Activated naive CD8-positive, alpha-beta T cell treated with anti-CD3 and anti-CD28 coated beads, Interleukin-2, amount 10 ng/mL, durations not matched to agents 7 days and 5 days (primary cell): ENCODE measurements at places on chromosomes 7 and 10. TPM values are rescaled to one million over a fixed set of nuclear protein-coding genes. Genes with fewer than 3 reads are reported as not detected.
A peak's percentile ranks its signal among the peaks of the same experiment; 100 is the strongest.

SH2D4B gene
- 0.14 TPM for total RNA-seq

BLOC1S2 gene
- total RNA-seq: 50.6 TPM

KAZALD1 gene
- not detected for total RNA-seq

RTKN2 gene
- total RNA-seq: 4.1 TPM

FGFR2 gene
- total RNA-seq: 1.1 TPM

SUGCT gene
- total RNA-seq: 0.57 TPM

GRCh38 chr10:115972426-115972825 lies 300.6 kb downstream of the GFRA1 start:
- no peak for DNase-seq
- no peak overlapping the region for H3K27ac ChIP-seq
- H3K4me3 ChIP-seq: no peak overlapping the region

DNA sequence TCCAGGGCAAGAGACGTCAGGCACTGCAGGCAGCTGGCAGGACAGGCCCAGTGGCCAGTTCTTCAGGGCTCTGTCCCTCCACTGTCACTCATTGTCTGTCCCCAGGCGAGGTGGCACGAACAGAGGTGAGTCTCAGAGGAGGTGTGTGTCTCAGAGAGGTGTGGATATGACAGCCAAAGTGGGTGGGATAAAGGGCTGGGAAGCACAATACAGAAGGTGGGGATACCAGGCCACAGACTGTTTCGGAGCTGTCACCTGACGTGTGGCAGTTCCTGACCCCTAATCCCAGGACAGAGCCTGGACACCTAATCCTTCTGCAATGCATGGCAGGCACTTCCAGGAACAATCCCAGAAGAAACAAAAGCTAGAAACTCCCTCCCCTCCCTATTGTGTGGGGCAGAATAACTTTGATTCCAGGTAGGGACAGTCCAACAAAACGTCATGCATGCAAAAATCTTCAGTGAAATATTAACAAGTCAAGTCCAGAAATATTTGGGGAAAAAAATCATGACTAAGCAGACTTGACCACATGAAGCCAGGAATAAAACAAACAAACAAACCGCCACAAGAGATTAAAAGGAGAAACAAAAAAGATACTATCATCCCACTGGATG lies 11.6 kb downstream of the KLRG2 start:
- no peaks in the 10 kb centered on the region for H3K27me3 ChIP-seq
- H3K4me1 ChIP-seq: no peaks in the 10 kb centered on the region
- H3K4me3 ChIP-seq: no peak overlapping the region
- DNase-seq: no peak

DNA sequence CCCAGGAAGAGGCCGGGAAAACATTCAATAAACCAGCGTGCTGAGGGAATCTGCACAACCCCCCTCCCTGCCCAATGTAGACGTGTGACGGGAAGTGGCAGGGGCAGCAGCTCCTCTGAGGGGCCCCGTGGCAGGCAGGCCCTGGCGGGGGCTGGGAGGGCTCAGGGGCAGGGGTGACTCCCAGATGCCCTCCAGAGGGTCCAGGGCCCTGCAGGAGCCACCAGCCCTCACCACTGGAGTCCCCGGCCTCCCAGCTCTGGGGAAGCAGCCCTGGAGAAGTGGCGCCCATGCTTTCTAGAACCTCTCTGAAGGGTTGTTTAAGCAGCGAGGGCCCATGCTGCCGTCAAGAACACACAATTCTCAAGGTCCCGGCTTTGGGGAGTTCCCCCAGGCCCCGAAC lies 8.4 kb upstream of the GPER1 start:
- no peak overlapping the region for H3K27ac ChIP-seq
- DNase-seq: no peak
- no peaks in the 10 kb centered on the region for H3K36me3 ChIP-seq
- H3K27me3 ChIP-seq: no peaks in the 10 kb centered on the region
- H3K4me3 ChIP-seq: no peak overlapping the region
- no peaks in the 10 kb centered on the region for H3K4me1 ChIP-seq

- H3K27ac ChIP-seq: no peak overlapping the region
- no peaks in the 10 kb centered on the region for H3K27me3 ChIP-seq
- DNase-seq: no peak
- H3K36me3 ChIP-seq: no peaks in the 10 kb centered on the region
- no peaks in the 10 kb centered on the region for H3K4me1 ChIP-seq
Measured at GRCh38 chr7:15326044-15326644, 235.7 kb downstream of the AGMO start.

- H3K36me3 ChIP-seq: no peaks in the 10 kb centered on the region
- no peak overlapping the region for H3K27ac ChIP-seq
- no peak overlapping the region for H3K4me3 ChIP-seq
- no peak for DNase-seq
- no peaks in the 10 kb centered on the region for H3K4me1 ChIP-seq
Measured at GRCh38 chr7:125173571-125173970, 243.9 kb upstream of the POT1 start.

GRCh38 chr7:22949944-22950343 lies 64.0 kb downstream of the HYCC1 start:
- no peak overlapping the region for H3K27ac ChIP-seq
- H3K4me1 ChIP-seq: no peaks in the 10 kb centered on the region
- no peak for DNase-seq
- no peaks in the 10 kb centered on the region for H3K27me3 ChIP-seq
- peaks cover 9% of the 10 kb centered on the region for H3K36me3 ChIP-seq

GRCh38 chr10:533186-533585 lies 156.3 kb downstream of the DIP2C start:
- peak; percentile 6 for DNase-seq
- no peaks in the 10 kb centered on the region for H3K36me3 ChIP-seq
- no peak overlapping the region for H3K4me3 ChIP-seq

GRCh38 chr7:23228412-23228811 lies 18.2 kb upstream of the GPNMB start:
- peaks cover 2% of the 10 kb centered on the region for H3K4me1 ChIP-seq
- no peak for DNase-seq
- H3K4me3 ChIP-seq: no peak overlapping the region
- H3K36me3 ChIP-seq: no peaks in the 10 kb centered on the region
- no peak overlapping the region for H3K27ac ChIP-seq

GRCh38 chr7:14389181-14389591 lies 399.7 kb upstream of the ETV1 start:
- no peaks in the 10 kb centered on the region for H3K27me3 ChIP-seq
- no peak for DNase-seq
- H3K27ac ChIP-seq: no peak overlapping the region
- H3K4me3 ChIP-seq: no peak overlapping the region

DNA sequence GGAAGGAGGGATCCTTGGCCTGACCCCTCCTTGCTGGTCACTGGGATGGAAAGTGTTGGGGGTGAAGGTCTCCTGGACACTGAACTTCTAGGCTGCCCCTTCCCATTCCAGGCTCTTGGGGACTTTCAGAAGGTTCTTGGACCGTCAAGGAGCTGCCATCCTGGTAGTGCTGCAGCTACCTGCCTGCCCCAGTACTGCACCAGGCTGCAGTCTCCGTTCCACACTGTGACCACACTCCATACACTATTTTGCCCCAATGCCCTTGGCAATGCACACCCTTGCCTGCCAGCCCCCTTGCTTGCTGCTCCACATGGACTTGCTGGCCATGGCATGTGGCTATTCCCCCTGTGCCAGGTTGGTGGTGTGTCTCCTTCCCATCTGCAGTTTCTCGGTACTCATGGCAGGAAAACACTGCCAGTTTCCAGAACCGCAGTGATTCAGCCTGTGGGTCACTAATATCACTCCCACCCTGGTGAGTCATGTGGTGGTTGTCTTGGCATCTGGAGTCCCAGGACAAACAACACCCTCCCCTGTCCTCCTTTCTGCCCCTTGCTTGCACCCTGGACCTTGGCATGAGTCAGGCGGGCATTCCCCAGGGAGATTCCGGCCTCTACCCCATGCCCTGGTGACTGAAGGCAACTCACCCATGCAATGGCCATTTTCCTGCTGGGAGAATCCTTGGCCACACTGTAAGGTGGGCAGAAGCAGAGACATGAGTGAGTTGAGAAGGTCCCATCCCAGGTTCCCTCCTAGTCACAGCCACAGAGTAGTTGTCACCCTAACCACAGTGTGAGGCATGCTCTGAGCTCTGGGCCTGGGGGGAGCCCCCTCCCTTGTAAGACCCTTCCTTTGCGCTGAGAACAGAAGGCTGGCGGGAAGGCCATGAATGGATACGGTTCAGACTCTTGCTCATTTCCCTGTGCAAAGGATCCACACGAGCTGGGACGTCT lies 32.8 kb downstream of the GOLGA7B start:
- DNase-seq: no peak
- peaks cover 7% of the 10 kb centered on the region for H3K27me3 ChIP-seq
- no peaks in the 10 kb centered on the region for H3K36me3 ChIP-seq
- no peaks in the 10 kb centered on the region for H3K4me1 ChIP-seq

DNA sequence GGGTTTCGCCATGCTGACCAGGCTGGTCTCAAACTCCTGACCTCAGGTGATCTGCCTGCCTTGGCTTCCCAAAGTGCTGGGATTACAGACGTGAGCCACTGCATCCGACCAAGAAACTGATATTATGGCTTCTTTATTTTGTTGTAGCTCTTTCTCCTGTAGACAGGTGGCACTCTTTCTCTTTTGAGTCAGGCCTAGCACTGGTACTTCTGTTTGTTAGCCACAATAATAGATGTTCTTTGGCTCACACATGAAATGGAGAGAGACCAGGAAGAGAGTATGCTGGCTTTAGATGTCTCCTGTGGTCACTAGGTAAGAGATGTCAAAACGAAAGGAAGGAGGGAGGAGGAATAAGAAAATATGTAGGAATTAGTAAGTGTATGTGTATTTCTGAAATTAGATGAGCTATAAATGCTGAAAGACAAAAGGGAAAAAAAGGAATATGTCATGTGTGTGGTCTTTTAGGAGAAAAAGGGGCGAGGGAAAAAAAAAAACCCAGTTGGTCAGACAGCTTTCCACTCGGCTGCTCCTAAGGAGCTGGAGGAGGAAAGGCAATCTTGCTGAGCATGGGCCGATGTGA lies 78.7 kb downstream of the CLEC2L start:
- no peak for DNase-seq
- no peaks in the 10 kb centered on the region for H3K4me1 ChIP-seq
- no peaks in the 10 kb centered on the region for H3K27me3 ChIP-seq
- H3K36me3 ChIP-seq: peaks cover 9% of the 10 kb centered on the region
